ENCODE measurements at places on chromosomes 3 and 15.

DNA sequence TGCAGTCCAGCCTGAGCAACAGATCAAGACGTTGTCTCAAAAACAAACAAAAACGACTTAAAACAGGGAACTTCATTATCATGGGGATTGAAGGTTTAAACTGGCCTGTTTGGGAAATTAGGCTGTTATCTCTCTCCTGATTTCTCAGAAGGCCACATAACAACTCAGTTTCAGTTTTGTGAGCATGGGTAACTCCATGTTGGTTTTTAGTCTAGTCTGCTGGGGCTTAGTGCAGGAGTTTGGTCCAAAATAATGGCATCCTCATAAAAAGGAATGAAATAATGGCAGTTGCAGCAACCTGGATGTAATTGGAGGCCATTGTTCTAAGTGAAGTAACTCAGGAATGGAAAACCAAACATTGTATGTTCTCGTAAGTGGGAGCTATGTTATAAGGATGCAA lies 2.3 kb upstream of the ZNF280D start:
- DNase-seq, result no peak

GRCh38 chr3:126253072-126253471 lies 72.7 kb upstream of the ALDH1L1 start:
- no peak for DNase-seq

DNA sequence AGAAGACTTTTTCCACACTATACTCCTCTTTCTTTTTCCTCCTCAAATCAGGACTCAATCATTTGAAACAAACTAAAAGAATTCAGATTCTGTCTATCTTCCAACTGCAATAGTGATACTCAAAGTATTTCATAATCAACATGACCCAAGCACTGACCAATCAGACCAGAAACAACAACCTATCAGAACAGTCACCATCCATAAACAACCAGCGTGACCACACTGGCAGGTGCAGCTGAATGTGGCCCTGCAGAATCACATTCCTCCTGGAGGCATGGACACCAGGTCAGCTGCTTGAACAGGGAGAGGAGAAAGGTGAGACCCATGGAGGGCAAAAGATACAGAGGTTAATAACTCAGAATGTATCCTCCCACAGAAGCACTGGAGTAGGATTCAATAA lies 13.3 kb downstream of the HRG start:
- no peak for DNase-seq

- peak; percentile 33 for DNase-seq
Measured at GRCh38 chr15:51622604-51623370, at the start of gene DMXL2. TSS of gene DMXL2 (minus strand) at chr15:51622771. CDS start at chr15:51622545, 226 bp downstream.

DNA sequence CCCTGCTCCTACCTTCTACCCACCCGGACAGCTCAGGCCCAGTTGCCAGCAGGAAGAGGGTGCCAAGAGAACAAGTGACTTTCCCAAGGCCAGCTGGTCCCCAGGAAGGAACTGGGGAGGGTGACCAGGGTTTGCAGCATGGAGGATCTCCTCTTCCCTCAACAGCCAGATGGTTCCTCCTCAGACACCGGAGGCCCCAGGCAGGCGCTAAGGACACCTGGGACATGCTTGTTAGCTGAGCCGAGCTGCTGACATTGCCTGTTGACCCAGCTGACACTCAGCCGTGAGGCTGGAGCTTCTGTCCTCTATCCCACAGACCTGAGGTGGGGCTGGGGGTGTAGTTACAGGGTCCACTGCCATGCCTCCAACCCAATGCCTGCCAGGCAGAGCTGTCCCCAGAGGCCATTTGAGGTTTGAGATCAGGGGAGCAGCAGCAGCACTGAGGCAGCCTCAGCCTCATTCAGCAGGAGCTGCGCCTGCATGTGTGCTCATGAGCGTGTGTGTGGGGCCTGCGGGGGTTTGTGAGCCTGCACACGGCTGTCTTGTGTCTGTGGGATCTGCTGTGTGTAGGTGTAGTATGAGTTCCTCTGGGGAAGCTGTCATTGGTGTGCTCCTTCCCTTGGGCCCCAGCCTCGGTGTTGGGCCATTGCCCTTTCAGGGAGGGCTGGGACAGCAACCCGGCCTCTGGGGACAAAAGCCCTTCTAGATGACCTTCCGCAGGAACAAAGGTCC lies 7.1 kb downstream of the CPLX3 start:
- DNase-seq, result no peak
